Transverse colon (tissue), 4 donors: ENCODE measurements at places on chromosomes 4 and X. TPM values are rescaled to one million over a fixed set of nuclear protein-coding genes. Genes with fewer than 3 reads are reported as not detected.

GRCh38 chr4:61210186-61210939 lies 10.2 kb downstream of the ADGRL3 start:
- no peak overlapping the region for H3K4me3 ChIP-seq
- H3K4me1 ChIP-seq, result no peaks in the 10 kb centered on the region
- no peaks in the 10 kb centered on the region for H3K36me3 ChIP-seq
- no peak overlapping the region for H3K27ac ChIP-seq
- no peak for DNase-seq

GRCh38 chr4:122863639-122864038 lies 37.0 kb downstream of the FGF2 start:
- no peak overlapping the region for H3K4me3 ChIP-seq
- H3K27ac ChIP-seq, result no peak overlapping the region
- H3K4me1 ChIP-seq, result no peaks in the 10 kb centered on the region
- no peaks in the 10 kb centered on the region for H3K27me3 ChIP-seq
- H3K36me3 ChIP-seq, result no peaks in the 10 kb centered on the region

GRCh38 chr4:1683261-1683735 lies 815 bp downstream of the FAM53A start:
- H3K4me1 ChIP-seq, result no peaks in the 10 kb centered on the region
- H3K4me3 ChIP-seq, result peak overlapping the region; percentile 70
- DNase-seq, result no peak
- no peaks in the 10 kb centered on the region for H3K36me3 ChIP-seq
- peak overlapping the region; percentile 81 for H3K27ac ChIP-seq

GRCh38 chrX:129693354-129693753 lies 38.6 kb upstream of the APLN start:
- H3K36me3 ChIP-seq, result no peaks in the 10 kb centered on the region
- DNase-seq, result no peak
- no peak overlapping the region for H3K27ac ChIP-seq

DNA sequence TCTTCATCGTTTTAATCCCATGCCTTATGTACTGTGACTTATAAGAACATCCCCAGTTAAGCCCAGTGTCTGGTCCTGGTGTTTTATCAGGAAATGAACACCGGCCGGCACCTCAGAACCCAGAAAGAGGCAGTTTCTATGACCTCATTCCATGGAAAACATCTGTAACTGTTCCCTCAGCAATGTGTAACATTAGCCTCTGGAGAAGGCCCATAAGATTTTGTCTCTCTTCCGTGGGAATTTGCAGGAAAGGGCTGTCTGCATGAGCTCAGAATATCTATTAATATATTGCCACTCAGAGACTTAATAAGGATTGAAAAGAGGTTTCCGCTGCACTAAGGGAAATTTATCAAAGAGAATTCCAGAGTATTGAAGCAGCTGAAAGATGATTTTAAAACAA lies 3.1 kb upstream of the TCEANC start:
- no peaks in the 10 kb centered on the region for H3K36me3 ChIP-seq
- no peak for DNase-seq
- H3K4me1 ChIP-seq, result peaks cover 13% of the 10 kb centered on the region

DNA sequence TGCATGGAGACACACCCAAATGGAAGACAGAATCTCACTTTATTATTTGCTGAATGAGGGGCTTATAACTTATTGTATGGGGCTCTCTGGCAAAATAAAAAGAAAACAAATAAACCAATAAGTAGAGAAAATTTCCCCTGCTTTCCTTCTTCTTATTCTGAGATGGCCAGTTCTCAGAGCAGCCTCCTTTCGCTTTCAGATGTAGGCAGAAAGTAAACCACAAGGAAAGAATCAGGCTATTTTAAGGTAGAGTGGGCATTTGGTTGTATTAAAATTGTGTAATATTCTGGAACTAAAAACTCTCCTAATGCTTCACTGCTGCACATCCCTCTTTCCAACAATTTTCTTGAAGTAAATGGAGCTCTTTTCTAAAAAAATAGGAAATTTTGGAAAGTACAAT lies 241.8 kb downstream of the GALNTL6 start:
- H3K27ac ChIP-seq, result no peak overlapping the region
- no peaks in the 10 kb centered on the region for H3K36me3 ChIP-seq

- H3K27ac ChIP-seq, result no peak overlapping the region
- H3K36me3 ChIP-seq, result no peaks in the 10 kb centered on the region
- no peak overlapping the region for H3K4me3 ChIP-seq
- H3K27me3 ChIP-seq, result no peaks in the 10 kb centered on the region
- no peak for DNase-seq
- no peaks in the 10 kb centered on the region for H3K4me1 ChIP-seq
Measured at GRCh38 chr4:156503119-156503518, 468.5 kb downstream of the PDGFC start.

- H3K4me3 ChIP-seq, result no peak overlapping the region
- no peak for DNase-seq
- no peaks in the 10 kb centered on the region for H3K36me3 ChIP-seq
- no peaks in the 10 kb centered on the region for H3K4me1 ChIP-seq
Measured at GRCh38 chr4:183495184-183495583, 9.7 kb upstream of the ING2 start.

DNA sequence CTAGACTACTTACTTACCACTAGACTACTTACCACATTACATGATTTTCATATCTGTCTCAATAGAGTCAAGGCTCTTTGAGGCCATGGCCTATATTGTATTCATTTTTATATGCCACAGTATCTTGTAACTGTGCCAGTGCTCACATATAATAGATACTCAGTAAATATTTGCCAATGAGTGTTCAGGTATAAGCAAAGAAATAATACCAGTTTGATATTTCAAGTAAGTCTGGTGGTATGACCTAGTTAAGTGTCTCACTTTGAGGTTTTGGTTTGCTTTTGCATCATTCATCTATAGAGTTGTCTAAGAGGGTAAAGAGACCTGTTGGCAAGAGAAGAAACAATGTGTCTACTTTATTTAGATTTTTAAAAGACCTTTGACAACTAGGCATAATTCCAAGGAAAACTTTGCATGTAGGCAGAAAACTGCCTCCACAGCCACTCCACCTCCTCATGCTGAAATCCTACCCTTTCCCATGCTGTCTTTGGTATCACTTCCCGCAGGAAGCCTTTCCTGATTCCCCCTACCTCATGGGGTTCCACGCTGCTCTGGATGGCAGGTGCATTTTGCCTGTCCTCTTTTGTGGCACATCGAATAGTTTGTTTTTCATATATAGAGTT lies 91.3 kb upstream of the KLHL13 start:
- no peaks in the 10 kb centered on the region for H3K27me3 ChIP-seq
- H3K36me3 ChIP-seq, result no peaks in the 10 kb centered on the region
- H3K4me1 ChIP-seq, result peaks cover 8% of the 10 kb centered on the region
- no peak overlapping the region for H3K4me3 ChIP-seq
- H3K27ac ChIP-seq, result peak overlapping the region; percentile 55
- no peak for DNase-seq

DNA sequence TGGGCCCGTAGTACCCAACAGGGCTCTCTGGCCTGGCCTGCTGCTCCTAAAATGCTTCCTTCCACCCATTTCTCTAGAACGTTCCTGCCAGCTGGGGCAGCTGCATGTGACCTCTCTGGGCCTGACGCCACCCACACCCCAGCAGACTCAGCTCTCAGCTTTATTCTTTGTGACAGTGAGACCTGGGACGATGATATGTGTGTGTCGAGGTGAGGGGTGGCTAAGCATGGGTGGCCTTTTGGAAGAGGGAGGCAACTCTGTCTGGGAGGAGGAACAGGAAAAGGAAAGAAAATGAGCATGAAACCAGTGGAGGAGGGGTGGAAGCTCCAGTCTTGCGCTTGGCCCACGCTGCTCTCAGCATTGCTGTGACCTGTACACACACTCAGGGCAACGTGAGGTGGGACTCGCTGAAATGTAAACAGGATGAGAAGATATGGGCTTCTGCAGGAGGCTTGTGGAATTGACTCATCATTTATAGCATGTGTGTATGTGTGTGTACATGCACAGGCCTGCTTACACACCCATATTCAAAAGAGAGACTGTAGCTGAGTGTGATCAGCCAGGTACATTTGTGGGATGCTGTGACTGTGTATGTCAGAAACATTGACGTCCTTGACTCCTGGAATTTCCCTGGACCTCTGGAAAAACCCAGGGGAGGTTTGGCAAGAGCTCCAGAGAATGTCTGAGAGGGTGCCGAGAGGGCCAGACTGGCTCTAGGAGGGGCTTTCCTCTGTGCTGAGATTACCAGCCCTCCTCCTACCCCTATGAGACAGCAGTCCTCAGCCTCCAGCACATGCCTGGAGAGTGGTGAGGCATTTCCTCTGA lies 137.9 kb downstream of the PJA1 start:
- H3K27ac ChIP-seq, result peak overlapping the region; percentile 25
- peaks cover 11% of the 10 kb centered on the region for H3K4me1 ChIP-seq
- no peaks in the 10 kb centered on the region for H3K27me3 ChIP-seq
- H3K36me3 ChIP-seq, result no peaks in the 10 kb centered on the region

GRCh38 chrX:54178100-54178940 lies 4.7 kb downstream of the FAM120C start:
- no peak for DNase-seq
- H3K4me3 ChIP-seq, result no peak overlapping the region
- no peak overlapping the region for H3K27ac ChIP-seq
- peaks cover 14% of the 10 kb centered on the region for H3K4me1 ChIP-seq
- H3K27me3 ChIP-seq, result no peaks in the 10 kb centered on the region

DNA sequence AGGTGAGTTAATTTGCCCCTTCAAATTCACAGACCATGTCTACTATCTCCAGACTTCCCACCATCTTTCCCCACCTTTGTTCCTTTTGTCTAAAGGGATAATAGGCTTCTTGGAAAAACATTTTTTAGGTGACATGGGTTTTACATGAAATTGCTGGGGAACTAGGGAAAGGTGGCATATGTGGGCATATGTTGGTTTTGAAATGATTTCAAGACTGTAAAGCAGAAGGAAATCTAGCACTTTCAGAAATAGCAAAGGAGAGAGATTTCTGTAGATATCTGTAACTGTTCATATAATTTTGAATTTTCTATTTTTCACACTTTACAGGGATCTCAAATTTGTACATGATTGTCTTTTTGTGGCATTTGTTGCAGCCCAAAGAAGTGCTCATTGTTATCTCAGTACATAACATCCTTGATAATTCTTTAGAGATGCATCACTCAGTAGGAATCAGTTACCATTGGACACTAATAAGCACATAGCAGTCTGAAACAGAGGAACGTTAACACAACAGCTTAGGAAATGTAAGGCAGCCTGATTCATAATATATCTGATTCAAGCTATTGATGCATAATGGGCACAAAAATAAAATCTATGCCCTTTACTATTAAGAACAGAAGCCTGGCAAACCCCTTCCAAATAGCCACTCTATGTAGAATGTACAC lies 659.7 kb downstream of the CENPC start:
- DNase-seq, result no peak
- no peaks in the 10 kb centered on the region for H3K4me1 ChIP-seq
- H3K27me3 ChIP-seq, result no peaks in the 10 kb centered on the region
- H3K27ac ChIP-seq, result no peak overlapping the region
- no peak overlapping the region for H3K4me3 ChIP-seq
- H3K36me3 ChIP-seq, result no peaks in the 10 kb centered on the region

DNA sequence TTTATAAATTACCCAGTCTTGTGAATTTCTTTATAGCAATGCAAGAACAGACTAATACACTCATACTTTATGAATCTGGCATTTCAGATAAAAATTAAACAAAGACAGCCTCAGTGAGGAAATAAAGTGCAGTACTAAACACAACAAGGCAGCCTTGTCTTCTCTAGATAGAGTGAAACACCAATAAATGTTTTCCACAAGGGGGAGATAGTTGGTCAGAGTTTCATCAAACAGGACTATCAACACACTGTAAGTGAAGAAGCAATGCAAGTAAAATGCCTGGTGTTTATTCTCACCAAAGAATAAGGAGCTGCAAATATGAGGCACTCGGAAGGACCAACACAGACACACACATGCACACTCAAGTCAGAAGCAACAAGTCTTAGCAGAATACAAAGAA lies 62.8 kb downstream of the FAM9B start:
- no peaks in the 10 kb centered on the region for H3K4me1 ChIP-seq
- no peaks in the 10 kb centered on the region for H3K36me3 ChIP-seq
- H3K4me3 ChIP-seq, result no peak overlapping the region
- H3K27me3 ChIP-seq, result no peaks in the 10 kb centered on the region

GRCh38 chr4:35217331-35217730 lies 1027.0 kb downstream of the ARAP2 start:
- H3K27ac ChIP-seq, result no peak overlapping the region
- H3K27me3 ChIP-seq, result no peaks in the 10 kb centered on the region
- DNase-seq, result no peak
- no peak overlapping the region for H3K4me3 ChIP-seq
- no peaks in the 10 kb centered on the region for H3K4me1 ChIP-seq
- no peaks in the 10 kb centered on the region for H3K36me3 ChIP-seq

DNA sequence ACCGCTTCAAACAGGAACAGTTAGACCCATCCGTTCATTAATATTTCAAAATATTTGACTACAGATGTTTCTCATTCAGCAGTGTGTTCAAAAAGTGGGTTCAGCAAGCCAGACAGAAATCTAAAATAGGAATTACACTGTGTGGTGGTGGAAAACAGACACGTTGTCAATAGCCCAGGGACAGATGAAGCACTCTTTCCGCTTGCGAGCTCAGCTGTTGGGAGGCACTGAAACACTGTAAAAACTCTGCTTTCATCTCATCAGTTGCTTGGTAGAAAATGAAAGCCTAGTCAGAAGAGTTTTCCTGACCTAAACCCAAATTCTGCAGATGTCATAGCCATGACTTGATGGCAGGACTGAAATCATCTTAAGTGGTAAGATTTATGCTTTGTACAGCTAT lies 38.5 kb downstream of the LRP2BP start:
- no peaks in the 10 kb centered on the region for H3K27me3 ChIP-seq
- H3K4me1 ChIP-seq, result no peaks in the 10 kb centered on the region

- no peak overlapping the region for H3K27ac ChIP-seq
- no peaks in the 10 kb centered on the region for H3K27me3 ChIP-seq
- DNase-seq, result no peak
- H3K4me3 ChIP-seq, result no peak overlapping the region
- no peaks in the 10 kb centered on the region for H3K4me1 ChIP-seq
Measured at GRCh38 chr4:136831553-136831952, 700.7 kb downstream of the PCDH18 start.

The RBM46 gene
- total RNA-seq, result not detected

The CT55 gene
- total RNA-seq, result not detected

The IL13RA1 gene
- 62.5 TPM for total RNA-seq

The CENPE gene
- 3.5 TPM for total RNA-seq

The DCLK2 gene
- total RNA-seq, result 3.5 TPM

The THAP9 gene
- 6.6 TPM for total RNA-seq
